GM12891 (cell line): ENCODE measurements at places on chromosomes 6 and 20.

DNA sequence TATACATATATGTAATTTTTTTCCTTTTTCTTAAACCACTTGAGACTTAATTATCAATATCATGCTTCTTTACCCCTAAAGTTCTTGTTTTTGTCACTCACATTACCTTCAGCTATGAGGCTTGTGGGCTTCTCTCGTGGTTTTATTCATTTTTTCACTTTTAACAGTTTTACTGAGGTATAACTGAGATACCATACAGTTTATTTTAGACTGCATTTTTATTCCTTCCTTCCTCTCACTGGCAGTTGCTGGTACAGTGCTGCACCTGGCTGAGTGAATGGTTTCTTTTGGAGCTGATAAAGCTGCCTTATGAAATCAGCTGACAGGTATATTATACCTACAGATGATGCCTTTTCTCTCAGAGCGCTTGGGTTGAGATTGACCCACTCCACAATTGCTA lies 54.4 kb downstream of the LRP11 start:
- DNase-seq: no peak

DNA sequence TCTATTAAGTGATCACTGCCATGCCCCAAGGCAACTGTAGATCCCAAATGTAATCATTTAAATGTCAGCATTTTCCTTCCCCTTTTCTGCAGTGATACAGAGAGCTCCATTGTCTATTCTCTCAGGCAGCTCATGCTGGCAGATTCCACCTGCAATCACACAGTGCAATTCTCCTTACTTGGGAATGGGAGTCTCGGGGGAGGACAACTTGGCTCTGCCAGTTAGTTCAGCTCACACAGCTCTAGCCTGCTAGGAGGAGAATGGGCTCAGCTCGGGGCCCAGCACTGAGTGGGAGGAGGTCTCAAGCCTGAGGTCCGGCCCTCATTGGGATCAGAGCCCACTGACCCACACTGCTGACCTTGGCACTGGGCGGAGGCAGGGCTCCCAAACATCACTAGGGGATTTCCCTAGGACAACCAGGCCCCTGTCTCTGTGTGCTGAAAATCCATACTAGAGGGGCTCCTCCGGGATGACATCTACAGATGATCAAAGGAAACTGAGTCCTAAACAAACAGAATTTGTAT lies 109.2 kb upstream of the ASF1A start:
- no peak for DNase-seq

GRCh38 chr6:20791944-20792343 lies 257.7 kb downstream of the CDKAL1 start:
- no peak for DNase-seq

- DNase-seq: no peak
These were observed 243.3 kb downstream of the PREX1 start for GRCh38 chr20:48584391-48585060.

- no peak for DNase-seq
These were observed 74.6 kb upstream of the CEP85L start for GRCh38 chr6:118725944-118726343.

DNA sequence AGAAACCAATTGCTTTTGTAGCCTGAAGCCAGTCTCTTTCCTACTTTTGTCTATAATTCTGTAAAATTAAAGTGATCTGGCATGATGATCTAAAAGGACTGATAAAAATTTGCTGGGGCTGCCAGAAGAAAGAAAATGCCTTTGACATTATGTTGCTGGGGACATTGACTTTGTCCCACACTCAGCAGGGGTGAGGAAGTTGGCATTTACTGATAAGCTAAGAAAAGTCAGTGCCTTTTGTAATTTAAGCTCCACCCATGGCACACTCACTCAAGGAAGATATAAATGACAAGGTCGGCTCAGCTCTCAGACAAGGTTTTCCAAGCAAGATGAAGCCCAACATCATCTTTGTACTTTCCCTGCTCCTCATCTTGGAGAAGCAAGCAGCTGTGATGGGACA lies at the start of gene SEMG1:
SEMG1 (plus strand) TSS at position 309 of the 400 bp plus-strand sequence; CDS start at position 330, 21 bp downstream.
- DNase-seq: no peak

- DNase-seq: no peak
These were observed 63.8 kb downstream of the GMDS start for GRCh38 chr6:2181567-2181966.

DNA sequence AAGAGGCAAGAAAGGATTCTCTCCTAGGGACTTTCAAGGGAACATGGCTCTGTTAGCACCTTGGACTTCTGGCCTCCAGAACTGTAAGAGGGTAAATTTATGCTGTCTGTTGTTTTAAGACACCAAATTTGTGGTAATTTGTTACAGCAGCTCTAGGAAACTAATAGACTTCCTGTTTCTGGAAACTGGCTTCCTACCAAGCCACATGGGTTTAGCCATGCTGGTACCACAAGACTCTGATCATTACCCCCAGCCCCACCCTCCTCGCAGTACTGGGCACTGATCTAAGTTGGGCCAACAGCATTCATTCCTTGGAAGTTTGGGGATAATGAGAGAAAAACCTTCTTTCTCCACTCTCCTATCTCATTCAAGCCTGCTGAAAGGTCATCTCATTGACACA lies 109.5 kb upstream of the SMLR1 start:
- DNase-seq: no peak

- DNase-seq: no peak
These were observed 116.9 kb downstream of the KIF13A start for GRCh38 chr6:17870300-17871188.

- peak; percentile 93 for DNase-seq
These were observed at the start of gene RSPH3 for GRCh38 chr6:158999666-159000403. RSPH3 (minus strand) TSS chr6:159000202; CDS start chr6:158999550, 652 bp downstream.

DNA sequence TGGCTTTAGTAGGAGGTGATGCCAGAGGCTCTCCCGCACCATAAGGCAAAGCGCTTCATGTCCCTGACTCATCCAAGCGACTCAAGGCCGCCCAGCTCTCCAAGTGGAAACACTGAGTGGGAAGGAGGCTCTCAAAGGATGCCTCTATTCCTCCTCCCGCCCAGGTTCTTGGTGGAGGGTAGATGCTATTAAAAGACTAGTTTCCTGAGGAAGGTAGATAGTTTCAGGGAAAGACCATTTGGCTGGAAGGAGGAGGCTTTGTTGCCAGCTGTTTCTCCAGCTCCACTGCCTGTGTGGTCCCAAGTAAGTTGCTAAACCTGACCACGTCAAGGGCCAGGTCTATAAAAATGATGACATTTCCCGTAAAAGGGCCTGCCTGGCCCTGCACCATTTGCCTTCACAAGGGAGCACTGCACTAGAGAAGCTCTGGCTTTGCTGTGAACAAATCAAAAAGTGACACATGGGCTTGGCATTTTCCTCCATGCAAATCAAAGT lies 48.2 kb downstream of the GMDS start:
- no peak for DNase-seq
